Foreskin keratinocyte (primary cell): ENCODE measurements at places on chromosomes 6 and 20. TPM values are rescaled to one million over a fixed set of nuclear protein-coding genes. Genes with fewer than 3 reads are reported as not detected.
A peak's percentile ranks its signal among the peaks of the same experiment; 100 is the strongest.

DNA sequence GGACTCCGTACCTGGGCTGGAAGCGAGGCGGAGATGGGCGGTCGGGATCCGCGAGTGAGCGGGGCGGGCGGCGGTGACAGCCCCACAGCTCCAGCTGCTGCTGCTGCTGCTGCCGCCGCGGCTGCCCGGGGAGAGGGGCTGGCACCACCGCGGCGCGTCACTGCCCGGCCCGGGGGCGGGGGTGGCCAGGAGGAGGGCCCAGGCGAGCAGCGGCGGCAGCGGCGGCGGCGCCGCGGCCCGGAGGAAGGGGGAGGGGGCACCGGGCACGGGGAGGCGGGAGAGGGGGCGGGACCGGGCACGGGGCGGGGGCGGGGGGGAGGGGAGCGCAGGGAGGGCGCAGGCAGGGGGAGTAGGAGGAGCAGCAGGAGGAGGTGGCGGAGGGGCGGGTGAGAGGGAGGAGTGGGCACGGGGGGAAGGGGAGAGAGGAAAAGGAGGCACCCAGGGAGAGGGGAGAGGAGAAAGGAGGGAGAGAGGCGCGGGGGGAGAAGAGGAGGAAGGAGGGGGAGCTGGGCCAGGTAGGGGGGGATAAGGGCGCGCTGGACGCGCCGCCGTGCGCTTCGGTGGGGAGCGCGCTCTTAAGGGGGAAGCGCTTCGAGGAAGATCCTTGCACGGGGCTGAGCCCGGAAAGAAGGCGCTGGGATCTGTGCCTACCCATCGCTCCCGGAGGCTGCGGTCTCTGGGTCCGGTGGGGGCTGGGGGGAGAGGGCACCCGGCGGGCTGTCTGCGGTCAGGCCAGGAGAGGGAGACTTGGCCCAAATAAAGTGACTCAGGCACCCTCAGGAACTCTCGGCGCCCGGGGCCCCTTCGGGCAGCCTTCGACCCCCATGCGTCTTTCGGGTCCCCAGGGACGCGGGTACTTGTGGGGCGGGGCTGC, 101.5 kb downstream of the NOL4L start:
- DNase-seq, result peak; percentile 50

- DNase-seq, result no peak
Measured at GRCh38 chr6:96861588-96861987, 24.3 kb upstream of the GPR63 start.

DNA sequence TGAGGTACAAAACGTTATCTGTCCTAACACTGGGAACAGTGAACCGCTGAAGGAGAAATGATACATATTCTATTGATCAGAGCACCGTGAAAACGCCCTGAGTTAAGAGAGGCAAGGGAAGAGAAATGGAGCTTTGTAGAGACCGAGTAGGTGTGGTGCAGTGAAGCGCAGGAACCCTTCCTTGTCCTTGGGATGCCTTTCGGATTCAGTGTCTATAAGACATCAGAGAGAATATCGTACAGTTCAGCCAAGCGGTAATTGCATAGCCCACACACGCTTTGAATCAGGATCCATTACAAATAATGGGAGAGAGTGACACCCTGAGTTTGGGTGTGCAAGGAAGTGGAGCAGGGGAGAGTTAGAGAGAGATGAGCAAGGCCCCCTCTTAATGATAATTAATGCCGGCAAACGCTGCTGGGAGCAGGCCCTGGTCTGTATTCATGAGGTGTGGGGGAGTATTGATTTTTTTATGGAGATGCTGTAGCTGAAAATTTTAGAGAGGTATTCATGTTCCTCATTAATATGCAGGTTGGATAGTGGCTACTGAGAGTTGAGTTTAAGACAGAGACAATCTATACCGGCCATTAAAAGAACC, 20.7 kb downstream of the NOX3 start:
- no peak for DNase-seq

GRCh38 chr20:23441850-23442313, 2.4 kb downstream of the CSTL1 start:
- DNase-seq, result peak; percentile 52

The FAM209B gene
- total RNA-seq, result 0.53 and 0.71 TPM in 2 replicates

The GJA10 gene
- total RNA-seq, result not detected in 2 replicates

The LRRN4 gene
- 3.1 and 3.2 TPM in 2 replicates for total RNA-seq

The RXRB gene
- 18.3 and 23.3 TPM in 2 replicates for total RNA-seq

The C4B gene
- total RNA-seq, result 1.5 and 1.7 TPM in 2 replicates

- DNase-seq, result no peak
Measured at GRCh38 chr20:44914924-44915323, 5.1 kb downstream of the PABPC1L start.

The BHLHE23 gene
- total RNA-seq, result not detected in 2 replicates

The ASF1A gene
- 18.3 and 20.8 TPM in 2 replicates for total RNA-seq

DNA sequence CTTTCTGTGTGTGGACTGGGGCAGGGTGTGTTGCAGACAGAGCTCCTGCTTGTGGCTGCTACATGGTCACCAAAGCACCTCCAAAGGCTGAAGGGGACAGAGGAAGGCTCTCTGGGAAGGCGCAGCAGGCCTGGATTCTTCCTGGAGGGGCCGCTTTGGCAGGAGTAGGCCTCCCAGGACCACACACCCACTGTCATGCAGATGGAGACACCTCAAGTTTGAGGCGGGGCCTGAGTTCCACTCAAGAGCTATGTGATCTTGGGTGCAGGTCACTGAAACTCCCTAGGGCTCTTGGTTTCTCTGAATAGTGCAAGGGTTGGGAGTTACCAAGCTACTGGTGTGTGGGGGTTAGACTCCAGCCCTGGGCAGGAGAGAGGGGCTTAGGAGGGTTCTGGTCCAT, 27.9 kb downstream of the EFCAB8 start:
- no peak for DNase-seq

The CRISP3 gene
- not detected in 2 replicates for total RNA-seq

- DNase-seq, result peak; percentile 30
Measured at GRCh38 chr6:5851261-5851757, 155.4 kb downstream of the NRN1 start.

GRCh38 chr6:144265061-144265357, 20.1 kb upstream of the UTRN start:
- DNase-seq, result no peak

The PLN gene
- not detected in 2 replicates for total RNA-seq
